ENCODE measurements at places on chromosomes 16 and 17. TPM values are rescaled to one million over a fixed set of nuclear protein-coding genes. Genes with fewer than 3 reads are reported as not detected.
A peak's percentile ranks its signal among the peaks of the same experiment; 100 is the strongest.

TNRC6A gene
- 32.9 TPM for polyA plus RNA-seq

APOBR gene
- 0.67 TPM for polyA plus RNA-seq

TBC1D3H gene
- not detected for polyA plus RNA-seq

- DNase-seq: no peak
Measured at GRCh38 chr16:75288596-75289120, 37.2 kb upstream of the BCAR1 start.

- DNase-seq: no peak
Measured at GRCh38 chr16:72829846-72830775, 217.8 kb downstream of the ZFHX3 start.

- no peak for DNase-seq
Measured at GRCh38 chr17:59327121-59327980, 4.1 kb upstream of the YPEL2 start.

DNA sequence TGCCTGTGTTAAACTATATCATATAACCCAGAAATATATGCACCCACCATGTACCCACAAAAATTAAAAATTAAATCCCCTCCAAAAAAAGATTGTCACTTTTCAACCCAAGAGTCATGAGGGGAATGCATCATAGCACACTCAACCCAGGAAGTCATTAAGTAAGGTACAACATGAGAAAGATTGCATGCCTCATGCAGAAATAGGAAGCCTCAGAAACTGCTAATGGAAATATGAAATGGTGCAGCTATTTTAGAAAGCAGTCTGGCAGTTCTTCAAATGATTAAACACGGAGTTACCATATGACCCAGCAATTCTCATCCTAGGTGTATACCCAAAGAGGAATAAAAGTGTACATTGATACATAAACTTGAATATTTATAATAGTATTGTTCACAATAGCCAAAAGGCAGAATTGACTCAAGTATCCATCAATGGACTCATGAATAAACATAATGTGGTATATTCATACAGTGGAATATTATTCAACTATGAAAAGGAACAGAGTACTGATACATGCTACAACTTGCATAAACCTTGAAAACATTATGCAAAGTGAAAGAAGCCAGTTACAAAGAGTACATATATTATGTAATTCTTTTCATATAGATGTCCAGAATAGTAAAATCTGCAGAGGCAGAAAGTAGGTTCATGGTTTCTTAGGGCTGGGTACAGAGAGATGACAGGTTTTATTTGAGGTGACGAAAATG lies 70.4 kb downstream of the TMEM100 start:
- DNase-seq: no peak

- DNase-seq: no peak
Measured at GRCh38 chr16:48608452-48608851, 1.5 kb downstream of the N4BP1 start.

DNA sequence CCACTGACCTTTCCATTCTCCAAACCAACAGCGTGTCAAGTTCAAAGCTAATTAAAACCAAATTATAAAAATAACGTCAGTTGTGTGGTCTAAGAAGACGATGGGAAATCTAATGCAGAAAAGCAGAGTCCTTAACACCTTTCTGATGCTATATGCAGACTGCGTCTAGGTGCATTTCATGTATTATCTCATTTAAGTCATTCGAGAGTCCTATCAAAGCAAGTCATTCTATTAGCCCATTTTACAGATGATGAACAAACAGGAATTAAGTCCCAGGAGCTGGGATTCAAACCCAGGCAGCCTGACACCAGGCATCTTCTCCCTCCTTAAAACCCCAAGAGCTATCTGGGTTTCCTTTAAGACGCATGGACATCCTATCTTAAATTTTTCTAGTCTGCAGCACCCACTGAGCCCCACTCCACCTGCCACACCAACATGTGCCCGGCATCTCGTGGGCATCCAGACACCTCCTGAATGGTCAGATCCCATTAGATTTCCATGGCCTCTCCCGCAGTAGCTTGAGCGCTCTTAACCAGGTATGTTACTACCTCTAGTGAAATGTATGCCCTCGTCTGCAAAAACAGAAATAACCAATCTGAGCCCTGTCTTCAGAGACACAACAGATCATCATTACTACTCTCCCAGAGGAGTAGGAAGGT lies 115.1 kb downstream of the ZFHX3 start:
- no peak for DNase-seq

GRCh38 chr17:43367737-43368242 lies 31.0 kb upstream of the ARL4D start:
- DNase-seq: peak; percentile 80

Data from forelimb muscle (tissue), 1 donor.